ENCODE measurements at places on chromosomes 3 and 15.
A peak's percentile ranks its signal among the peaks of the same experiment; 100 is the strongest.

GRCh38 chr3:63047068-63047467 lies 171.9 kb upstream of the CADPS start:
- no peak for DNase-seq

DNA sequence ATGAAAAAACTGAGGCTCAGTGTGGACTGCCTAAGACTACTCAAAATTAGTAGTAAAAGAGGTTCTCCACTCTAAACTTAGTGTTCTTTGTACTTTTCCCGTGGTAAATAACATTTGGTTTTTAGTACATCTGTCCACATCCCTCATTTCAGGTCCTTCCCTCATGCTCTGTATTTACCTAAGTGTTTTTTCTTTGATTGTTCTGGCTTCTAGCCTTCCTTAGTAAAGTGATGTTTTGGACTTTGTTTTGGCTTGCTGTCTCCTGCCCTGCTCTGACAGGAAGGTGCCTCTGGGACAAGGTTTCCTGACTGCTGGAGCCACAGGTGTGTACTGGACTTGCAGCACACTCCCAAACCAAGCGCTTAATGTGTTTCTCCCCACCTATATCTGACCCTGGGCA lies 29.9 kb upstream of the ALDH1A2 start:
- DNase-seq, result no peak

DNA sequence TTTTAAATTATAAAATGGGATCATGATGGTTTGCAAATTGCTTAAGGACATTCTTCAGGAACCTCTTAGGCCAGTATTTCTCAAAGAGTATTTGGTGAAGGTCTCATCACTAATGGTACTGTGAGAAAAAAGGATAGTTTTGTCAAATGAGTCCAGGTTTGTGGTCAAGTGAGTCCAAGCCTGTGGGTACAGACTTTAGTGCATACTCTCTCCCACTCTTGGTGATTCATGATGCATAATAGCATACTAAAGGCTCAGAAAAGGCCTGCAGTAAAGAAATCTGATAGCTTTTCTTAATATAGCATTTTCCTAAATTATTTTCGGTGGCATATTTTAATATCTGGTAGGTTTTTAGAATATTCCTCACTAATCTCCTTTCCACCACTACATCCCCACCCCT lies 20.0 kb downstream of the BOC start:
- DNase-seq, result peak; percentile 55

DNA sequence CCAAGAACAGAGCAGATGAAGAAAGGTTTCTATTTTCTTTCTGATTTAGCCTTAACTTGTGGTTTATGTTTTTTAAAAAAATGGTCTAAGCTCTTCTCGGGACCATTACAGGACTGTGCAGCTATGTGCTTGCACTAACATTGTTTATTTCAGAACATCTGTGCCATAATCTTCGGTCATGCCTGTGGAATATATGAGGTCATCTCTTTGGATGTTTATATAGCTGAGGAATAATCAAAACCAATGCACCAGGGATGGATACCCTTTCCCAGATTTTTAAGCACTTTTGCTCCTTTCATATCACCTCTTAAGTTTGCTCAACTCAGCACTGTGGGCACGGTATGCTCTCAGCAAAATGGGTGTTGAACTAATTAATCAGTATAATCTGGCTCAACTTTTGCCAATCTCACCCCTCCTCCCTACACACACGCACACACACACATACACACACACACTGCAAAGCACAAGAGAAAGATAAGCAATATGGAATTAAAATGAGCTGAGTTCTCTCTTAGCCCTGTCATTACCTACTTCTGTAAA lies 268.5 kb upstream of the TMC3 start:
- no peak for DNase-seq

DNA sequence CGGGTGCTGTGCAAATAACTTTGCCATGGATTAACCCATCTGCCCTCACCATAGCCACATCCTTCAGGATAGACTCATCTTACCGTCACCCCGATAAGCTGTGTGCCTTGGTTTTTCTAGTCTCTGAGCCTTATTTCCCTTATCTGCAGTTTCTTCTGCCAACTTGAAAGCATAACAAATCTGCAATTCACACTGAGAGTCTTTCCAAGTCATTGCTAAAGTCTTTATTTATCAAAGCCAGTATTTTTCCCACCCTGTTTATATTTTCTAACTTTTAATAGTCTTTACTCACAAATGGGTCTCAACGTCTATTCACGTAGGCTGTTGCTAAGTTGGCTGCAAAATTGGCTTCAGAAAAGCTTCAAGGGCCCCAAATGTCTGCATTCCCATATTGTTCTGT lies 61.6 kb upstream of the SUCLG2 start:
- no peak for DNase-seq
